ENCODE measurements at places on chromosomes 5 and 9.
A peak's percentile ranks its signal among the peaks of the same experiment; 100 is the strongest.

- DNase-seq, result no peak
These were observed 4.8 kb downstream of the ECSCR start for GRCh38 chr5:139457653-139458306.

- DNase-seq, result no peak
These were observed 100.4 kb upstream of the FAM174A start for GRCh38 chr5:100434815-100435214.

- no peak for DNase-seq
These were observed 803.6 kb downstream of the NR2F1-AS1 start for GRCh38 chr5:92777421-92777820.

GRCh38 chr9:126666155-126666803 is 52.6 kb downstream of the LMX1B start:
- no peak for DNase-seq

- no peak for DNase-seq
These were observed 319.0 kb downstream of the BRINP1 start for GRCh38 chr9:119050281-119050680.

DNA sequence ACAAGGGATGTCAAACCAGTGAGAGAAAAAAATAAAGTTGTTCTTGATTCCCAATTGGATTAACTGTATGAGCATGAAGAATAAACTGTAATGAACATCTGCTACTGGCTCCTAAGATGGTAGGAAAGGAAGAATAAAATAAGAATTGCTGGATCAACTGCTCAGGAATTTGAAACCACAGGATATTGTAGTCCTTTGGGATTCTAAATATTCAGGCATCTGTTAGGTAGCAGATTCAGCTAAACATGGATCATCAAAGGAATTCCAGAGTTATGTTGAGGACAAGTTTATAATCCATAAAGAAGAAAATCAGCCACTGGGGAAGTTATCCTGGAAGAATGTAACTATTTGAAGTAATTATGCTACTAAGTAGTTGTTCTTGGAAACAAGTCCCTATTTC is 65.8 kb downstream of the ISL1 start:
- DNase-seq, result no peak

DNA sequence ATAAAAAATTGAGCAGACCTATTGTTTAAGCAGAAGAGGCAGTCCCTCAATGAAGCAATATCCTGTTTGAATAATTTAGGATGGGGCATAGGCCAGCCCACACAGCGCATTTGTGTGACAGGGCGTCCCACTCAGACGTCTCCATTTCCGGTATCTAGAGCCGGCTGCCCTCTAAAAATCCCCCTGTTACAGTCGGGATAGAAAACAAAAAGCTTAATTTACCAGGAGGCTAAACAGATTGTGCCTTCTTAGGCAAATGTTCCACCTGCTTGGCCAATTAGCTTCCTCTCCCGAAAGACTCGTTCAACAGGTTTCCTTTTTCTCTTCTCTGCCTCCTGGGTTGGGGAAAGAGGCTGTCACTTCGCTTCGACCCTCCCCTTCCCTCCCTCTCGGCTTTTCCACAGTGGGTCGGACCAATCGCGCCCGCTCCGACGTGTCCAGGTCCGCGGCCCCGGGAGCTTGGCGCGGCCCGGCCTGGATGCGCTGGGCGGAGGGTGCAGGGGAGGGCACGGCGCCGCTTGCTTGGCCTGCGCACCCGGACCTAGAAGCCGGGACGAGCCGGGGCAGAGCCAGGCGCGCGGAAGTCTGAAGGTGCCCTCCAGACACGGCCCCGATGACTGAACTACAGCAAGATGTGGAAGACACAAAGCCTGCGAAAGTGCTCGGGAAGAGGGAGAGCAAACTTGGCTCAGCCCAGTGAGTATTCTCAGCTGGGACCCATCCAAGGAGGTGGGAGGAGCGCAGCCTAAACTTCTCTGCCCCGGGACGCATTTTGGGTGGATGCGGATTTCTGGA is at the start of gene GRAMD2B:
Gene GRAMD2B, plus strand, starts transcription at position 416 of the 795 bp plus-strand sequence. Its CDS starts 198 bp downstream, at position 614.
- peak; percentile 57 for DNase-seq

- DNase-seq, result no peak
These were observed 450.4 kb upstream of the NMUR2 start for GRCh38 chr5:152855441-152855840.

GRCh38 chr5:1007221-1007680 is 1.4 kb upstream of the NKD2 start:
- no peak for DNase-seq

DNA sequence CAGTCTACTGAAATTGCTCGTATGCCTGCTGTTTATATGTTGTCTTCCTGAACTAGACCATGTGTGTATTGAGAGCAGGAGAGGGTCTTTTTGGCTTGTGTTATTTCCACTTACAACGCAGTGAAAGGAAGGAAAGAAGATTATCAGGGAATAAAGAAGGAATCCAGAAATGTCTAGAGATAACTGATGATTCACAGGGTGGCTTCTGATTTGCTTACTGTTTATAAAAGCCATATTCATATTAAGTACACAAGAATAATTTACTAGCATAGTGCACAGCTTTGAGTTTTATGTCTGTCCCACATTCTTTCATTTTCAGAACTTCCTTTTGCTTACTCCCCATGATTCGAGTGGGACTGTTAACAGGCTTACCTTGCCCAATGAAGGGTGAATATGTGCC is 72.1 kb downstream of the PRLR start:
- no peak for DNase-seq

- no peak for DNase-seq
These were observed 41.7 kb upstream of the HTR1A start for GRCh38 chr5:64003966-64004365.

DNA sequence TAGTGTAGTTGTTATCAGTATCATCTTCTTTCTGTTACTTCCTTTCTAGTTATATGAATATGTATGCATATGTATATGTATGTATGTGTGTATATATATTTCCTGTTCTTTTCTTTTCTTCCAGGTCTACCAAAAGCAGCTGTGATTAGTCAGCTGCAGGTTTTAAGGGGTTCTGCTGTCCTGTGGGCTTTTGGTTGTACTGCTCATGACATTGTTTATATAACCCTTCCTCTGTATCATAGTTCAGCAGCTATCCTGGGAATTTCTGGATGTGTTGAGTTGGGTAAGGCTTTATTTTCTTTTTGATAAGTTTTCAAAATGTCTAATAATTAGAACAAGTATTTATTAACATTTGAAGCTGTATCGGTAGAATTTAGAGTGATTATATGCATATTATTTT is 23.2 kb downstream of the SLC27A6 start:
- DNase-seq, result no peak
